ENCODE measurements at places on chromosomes 1 and 21.

GRCh38 chr1:15667362-15667761 lies 16.8 kb upstream of the PLEKHM2 start:
- DNase-seq = no peak

DNA sequence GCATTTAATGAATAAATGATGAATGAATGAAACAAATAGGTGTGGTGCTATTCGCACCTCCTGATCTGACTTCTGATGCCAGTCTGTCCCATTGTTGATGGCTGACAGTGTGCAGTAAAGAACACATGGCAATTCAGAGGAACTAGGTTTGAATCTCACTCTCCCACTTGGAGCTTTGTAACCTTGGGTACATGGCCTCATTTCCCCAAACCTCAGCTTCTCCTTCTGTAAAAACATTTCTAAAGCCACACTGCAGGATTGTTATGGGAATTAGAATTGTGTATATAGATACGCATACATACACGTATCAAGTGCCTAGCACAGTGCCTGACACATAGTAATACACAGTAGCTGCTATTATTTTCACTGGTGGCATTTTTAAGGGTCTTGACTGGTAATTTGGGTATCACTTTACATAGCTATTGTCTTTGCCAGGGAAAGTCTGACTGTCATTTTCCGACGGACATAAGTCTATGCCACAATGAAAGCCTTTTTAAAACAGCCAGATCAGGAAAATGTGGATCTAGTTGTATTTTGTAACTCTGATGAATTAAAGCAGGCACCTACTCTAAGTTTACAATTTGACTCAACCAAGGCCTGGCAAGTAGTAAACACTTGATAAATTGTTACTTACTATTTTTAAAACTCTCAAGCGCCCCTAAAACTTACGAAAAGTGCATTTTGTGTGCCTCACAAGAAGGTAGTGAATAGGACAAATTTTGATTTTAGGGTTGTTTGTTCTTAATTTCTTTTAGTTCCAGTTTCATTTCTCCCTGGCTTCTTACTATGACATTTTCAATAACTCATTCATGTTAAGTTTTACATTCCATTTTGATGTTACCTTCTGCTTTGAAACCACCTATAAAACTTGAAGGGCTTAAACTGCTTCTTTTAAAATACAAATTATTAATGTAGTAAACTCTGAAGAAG lies 164.4 kb downstream of the SDCCAG8 start:
- no peak for DNase-seq

DNA sequence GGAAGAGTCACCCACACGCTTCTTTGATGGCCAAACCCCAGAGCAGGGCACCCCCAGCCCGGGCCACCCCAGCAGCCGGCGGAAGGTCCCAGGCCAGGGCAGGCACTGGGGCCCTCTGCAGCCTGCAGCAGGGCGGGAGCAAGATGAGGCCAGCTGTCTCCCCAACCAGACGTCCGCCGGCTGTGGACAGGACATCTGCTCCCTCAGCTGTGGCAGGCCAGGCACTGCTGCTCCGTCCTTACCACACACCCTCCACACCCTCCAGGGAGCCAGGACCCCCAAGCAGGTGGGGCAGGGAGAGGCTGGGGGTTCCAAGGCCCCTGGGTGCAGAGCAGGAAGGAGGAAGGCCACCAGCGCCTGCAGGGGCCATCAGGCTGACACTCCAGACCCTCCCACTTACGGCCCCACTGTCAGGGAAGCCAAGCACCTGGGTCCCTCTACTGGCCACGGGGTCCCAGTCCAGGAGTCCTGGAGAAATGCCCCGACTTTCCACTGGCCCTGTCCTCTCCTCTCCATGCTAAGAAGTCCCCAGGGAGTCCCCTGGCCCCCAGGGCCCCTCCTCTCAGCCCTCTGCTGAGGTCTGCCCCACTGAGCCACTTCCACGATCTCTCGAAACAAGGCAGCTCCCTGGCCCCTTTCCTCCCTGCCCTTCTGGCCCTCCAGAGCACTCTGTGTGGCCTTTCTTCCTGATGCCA lies 5.6 kb downstream of the WNT9A start:
- peak; percentile 9 for DNase-seq

DNA sequence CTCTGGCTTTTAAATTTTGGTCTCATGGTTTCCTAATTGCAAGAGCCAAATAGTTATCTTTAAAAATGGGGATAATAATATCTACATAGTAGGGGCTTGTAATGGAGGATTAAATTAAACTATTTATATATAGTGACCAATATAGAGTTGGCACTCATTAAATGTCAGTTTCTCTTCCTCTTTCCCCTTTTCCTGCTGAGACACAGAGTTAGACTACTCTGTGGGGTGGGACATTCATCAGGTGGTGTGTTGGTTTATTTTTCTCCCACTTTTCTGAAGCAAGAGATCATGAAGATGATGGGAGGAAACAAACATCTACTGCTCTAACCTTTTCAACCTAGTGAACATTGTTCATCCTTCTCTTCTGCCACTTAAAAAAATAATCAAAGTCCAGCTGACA lies 17.3 kb upstream of the RAP1A start:
- no peak for DNase-seq

DNA sequence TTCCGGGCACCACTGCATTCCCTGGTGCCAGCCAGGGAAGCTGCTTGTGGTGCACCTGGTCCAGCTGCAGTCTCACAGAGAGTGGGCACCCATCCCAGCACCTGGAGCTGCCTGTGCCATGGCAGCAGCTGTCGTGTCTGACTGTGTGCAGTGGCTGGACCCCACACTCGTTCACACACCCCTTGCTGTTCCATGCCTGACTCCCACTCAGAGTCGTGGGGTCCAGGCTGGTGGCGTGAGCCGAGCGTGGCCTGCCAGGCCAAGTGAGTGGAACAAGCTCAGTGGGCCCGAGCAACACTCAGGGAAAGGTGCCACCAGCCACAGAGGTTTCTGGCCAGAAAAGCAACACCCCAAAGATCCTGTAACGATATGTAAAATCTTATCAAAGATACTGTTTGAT lies 97.2 kb upstream of the KCNK1 start:
- no peak for DNase-seq

DNA sequence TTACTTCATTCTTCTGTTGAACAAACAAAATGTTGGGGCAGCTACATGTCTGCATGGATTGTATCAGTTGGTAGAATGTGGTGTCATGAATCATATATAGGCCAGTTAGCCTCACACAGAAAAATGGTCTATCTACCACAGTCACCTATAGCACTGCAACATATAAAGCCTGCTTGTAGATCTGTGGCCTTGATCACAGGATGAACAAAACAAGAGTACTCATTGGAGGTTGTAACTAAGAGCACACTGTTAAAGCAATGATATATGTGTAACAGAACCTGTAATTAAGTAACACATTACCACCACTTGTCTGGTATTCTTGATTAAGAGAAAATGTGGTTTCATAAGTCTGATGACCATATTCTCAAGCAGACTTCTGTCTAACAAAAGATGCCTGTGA lies 167.3 kb upstream of the SGIP1 start:
- no peak for DNase-seq

All from adrenal gland (tissue), 19 donors.